HepG2 (cell line): ENCODE measurements at places on chromosomes 3 and 15. TPM values are rescaled to one million over a fixed set of nuclear protein-coding genes. Genes with fewer than 3 reads are reported as not detected.
A peak's percentile ranks its signal among the peaks of the same experiment; 100 is the strongest.

DNA sequence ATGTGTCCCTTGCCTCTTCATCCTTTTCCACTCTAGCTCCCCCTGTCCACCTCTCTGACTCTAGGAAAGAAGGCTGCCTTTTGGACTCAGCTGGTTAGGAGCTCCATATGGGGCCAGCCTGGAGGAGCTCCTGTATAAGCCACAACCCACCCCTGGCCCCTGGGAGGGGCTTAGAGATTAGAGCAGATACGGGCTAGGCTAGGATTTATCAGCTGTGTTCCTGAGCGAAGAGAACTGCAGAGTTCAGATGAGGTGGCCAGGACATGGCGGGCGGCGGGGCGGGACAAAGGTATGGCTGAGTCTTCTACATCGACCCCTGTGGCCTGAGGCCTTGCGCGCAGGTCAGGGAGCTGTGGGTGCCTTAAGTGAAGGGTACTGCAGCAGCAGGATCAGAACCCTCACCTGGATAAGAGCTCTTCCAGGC, 7.9 kb downstream of the NBEAL2 start:
- DNase-seq, result no peak
- H3K4me3 ChIP-seq, result no peak overlapping the region
- H3K27me3 ChIP-seq, result no peaks in the 10 kb centered on the region
- peaks cover 13% of the 10 kb centered on the region for H3K4me1 ChIP-seq

DNA sequence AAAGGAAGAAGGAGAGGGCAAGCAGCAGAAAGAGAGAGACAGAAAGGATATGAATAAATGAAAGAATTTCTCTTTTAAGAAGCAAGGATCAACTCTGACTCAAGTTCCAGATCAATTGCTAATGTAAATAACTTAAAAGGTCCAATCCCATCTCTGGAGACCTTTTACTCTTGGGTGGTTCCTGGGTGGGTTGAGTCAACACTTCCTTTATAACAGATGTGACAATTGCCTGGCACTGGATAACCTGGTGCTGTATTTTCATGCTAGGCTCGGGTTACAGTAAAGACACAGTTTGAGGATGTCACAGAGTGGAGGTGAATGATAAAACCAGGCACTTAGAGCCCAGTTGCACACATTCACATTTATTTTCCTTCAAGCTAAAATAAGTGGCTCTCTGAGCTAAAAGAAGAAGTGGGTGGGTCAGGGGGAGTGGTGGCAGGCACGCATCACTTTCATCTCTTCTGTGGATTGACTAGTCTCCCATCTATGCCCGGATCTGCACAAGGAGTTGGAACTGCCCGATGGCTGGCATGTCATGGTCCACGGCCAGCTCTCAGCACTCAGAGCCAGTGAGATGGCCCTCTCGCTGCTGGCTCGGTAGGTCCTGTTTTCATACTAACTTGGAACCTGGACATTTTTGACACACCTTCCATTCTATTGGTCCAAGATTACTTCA, 465.8 kb downstream of the FOXP1 start:
- no peak overlapping the region for H3K4me3 ChIP-seq
- H3K4me1 ChIP-seq, result peaks cover 18% of the 10 kb centered on the region
- no peaks in the 10 kb centered on the region for H3K27me3 ChIP-seq
- DNase-seq, result no peak
- H3K36me3 ChIP-seq, result no peaks in the 10 kb centered on the region; the same call in 2 of the 3 replicates

- no peak overlapping the region for H3K4me3 ChIP-seq
- peak; percentile 90 for DNase-seq
- peaks cover 85% of the 10 kb centered on the region for H3K4me1 ChIP-seq
- peak overlapping the region; percentile 74 for H3K27ac ChIP-seq
These were observed 4.1 kb upstream of the HDAC11 start for GRCh38 chr3:13475871-13476590.

DNA sequence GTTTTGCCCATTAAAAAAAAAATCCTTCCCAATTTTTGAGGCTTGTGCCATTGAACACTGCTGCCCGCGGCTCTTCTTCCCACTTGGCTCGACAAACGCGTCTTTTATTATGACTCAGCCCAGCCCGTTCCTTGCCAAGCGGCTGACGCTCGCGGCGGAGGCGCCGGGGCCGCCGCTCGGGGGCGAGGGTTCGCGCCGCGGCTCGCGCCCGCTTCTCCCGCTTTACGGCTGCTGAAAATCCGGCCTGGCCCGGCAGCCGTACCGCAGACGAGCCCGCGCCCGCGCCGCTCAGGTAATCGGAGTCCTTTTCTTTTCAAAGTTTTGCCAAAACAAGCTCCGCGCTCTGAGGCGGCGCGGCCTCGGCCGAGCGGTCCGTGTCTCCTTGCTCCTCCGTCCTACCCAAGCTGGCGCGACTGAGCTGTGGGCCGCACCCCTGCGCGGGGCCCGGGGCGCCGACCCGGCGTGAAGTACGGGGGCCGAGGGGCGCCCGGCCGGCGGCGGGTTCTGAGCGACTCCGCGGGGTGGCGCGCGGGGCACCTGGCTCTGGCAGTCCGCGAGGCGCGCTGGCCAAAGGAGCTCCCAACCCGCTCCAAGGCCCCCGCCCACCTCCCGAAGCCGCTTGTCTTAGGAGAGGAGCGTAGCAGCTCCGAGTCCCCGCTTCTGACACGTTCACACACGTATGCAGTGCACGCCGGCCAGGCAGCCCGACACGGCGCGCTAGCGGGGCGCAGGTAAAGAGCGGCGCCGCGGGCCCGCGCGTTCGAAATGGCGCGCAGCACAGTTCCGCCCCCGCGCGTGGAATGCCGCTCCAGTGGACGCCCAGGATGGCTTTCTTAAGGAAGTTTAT, 418.2 kb upstream of the NAALADL2 start:
- no peak overlapping the region for H3K27ac ChIP-seq
- DNase-seq, result peak; percentile 31
- H3K36me3 ChIP-seq, result no peaks in the 10 kb centered on the region
- H3K4me1 ChIP-seq, result peaks cover 18% of the 10 kb centered on the region
- peak overlapping the region; percentile 52 for H3K4me3 ChIP-seq

DNA sequence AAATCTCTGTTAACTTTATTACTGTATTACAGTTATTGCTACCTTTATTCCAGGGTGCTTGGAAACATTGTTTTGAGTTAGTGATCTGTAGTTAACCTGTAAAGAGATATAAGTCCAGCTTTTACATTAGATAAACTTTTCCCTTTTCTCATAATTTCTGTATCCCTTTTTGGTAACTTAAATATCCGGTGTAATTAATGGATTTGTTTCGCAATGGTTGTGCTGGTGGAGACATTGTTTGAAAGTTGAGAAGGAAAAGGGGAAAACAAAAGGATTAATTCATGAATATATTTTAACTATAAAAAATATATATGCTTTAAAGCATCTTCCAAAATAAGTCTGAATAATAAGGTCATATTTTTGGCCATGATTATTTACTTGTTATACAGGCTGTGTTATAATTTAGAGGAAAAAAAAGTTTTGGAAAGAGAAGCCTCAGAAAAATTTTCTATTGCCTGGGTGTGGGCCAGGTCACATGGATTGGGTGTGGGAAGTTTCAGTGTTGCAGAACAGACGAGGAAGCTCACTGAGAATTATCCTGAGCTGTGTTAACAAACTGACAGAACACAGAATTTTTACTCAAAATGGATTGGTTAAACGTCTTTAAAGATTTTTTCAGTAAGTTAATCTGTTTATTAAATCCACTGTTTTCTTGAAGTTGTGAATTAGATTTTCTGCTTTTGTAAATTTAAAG, 27.7 kb upstream of the IL20RB start:
- H3K36me3 ChIP-seq, result peaks cover 7% of the 10 kb centered on the region; the same call in 2 of the 3 replicates
- H3K4me1 ChIP-seq, result no peaks in the 10 kb centered on the region
- no peaks in the 10 kb centered on the region for H3K27me3 ChIP-seq
- H3K27ac ChIP-seq, result no peak overlapping the region
- DNase-seq, result no peak

GRCh38 chr15:46309914-46310313, 675.1 kb downstream of the SQOR start:
- H3K4me3 ChIP-seq, result no peak overlapping the region
- no peaks in the 10 kb centered on the region for H3K27me3 ChIP-seq

DNA sequence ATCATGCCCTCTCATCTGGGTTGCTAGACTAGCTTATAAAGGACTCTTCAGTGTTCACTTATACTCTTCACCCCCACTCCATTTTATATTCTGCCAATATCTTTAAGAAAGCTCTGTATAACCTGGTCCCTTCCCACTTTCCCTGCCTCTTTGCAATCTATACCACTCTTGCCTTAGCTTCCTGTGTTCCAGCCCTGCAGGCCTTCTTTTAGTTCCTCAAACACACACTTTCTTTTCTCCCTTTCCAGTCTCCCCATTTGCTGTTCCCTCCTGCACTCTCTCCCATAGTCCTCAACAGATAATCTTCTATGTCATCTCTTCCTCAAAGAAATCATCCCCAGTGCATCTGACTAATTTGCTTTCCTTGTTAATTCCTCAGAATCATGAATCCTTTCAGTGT, 28.7 kb downstream of the SENP8 start:
- no peak for DNase-seq
- H3K27me3 ChIP-seq, result peaks cover 3% of the 10 kb centered on the region; the same call in 1 of the 2 replicates
- no peaks in the 10 kb centered on the region for H3K4me1 ChIP-seq
- H3K27ac ChIP-seq, result no peak overlapping the region
- H3K36me3 ChIP-seq, result no peaks in the 10 kb centered on the region

Gene IQSEC1
- total RNA-seq, result 17.4 and 24.2 TPM in 2 replicates

Gene ACSBG1
- total RNA-seq, result 0.35 and 0.97 TPM in 2 replicates

Gene COL6A5
- total RNA-seq, result not detected in 2 replicates

Gene NOX5
- total RNA-seq, result not detected in 2 replicates
